ENCODE measurements at places on chromosomes 1 and 21.

DNA sequence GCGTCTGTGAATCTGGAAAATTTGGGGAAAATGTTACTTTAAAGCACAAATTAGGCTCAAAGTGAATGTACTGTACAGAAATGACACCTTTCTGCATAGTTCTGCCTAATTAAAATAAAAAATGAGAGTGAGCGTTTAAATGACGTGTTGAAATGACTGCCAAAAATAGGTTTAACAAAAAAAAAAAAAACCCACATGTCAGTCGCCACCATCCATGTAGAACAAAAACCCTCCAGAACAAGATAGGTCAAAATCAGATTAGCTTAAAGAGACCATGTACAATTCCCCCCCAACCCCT lies 745 bp downstream of the PARP1 start:
- no peak for DNase-seq

- no peak for DNase-seq
Observed at GRCh38 chr1:21149855-21150432, 26.8 kb downstream of the EIF4G3 start.

DNA sequence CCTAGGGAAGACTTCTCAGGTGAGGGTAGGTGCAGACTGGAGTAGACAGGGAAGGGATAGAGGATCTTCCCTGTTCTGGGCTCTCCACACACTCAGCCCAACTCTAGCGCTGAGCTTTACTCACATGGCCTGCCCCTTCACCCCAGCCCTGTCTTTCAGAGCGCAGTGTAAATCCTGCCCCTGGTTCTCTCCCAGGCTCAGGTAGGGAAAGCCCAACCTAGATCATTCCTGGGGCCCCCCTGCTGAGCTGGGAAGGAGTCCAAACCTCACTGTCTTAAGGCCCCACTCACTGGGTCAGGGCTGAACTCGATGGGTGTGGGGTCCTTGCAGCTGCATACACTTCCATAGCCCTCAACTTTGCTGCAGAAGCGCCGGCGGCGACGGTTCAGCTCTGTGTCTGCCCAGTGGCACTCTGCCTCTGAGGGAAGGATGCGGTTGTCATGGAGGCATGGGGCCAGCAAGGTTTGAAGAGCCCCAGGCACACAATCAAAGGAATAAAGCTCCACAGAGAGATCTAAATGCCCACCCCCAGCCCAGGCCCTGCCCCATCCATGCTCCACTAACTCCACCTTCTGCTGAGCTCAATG lies 4.2 kb downstream of the POMGNT1 start:
- no peak for DNase-seq

DNA sequence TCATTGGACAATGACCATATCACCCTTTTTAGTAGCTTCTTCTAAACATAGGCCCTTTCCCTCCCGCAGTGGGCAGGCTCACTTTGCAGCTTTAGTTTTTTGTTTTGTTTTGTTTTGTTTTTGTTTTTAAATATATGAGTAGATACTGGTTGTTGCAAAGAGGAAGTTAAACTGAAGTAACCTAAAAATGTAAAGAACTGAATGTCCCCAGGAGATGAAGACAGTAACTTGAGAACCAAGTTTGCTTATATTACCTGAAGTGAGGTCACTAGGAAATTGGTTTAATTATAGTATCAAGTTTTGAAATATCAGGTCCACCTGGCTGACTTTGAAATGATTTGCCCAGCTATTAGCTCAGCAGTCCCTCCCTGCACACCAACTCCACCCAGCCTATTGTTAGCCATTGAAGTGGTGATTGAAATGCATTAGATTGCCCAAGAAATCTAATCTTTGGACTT lies 18.2 kb downstream of the SMAP2 start:
- DNase-seq, result no peak

- no peak for DNase-seq
Observed at GRCh38 chr1:232423591-232423990, 206.3 kb downstream of the SIPA1L2 start.

DNA sequence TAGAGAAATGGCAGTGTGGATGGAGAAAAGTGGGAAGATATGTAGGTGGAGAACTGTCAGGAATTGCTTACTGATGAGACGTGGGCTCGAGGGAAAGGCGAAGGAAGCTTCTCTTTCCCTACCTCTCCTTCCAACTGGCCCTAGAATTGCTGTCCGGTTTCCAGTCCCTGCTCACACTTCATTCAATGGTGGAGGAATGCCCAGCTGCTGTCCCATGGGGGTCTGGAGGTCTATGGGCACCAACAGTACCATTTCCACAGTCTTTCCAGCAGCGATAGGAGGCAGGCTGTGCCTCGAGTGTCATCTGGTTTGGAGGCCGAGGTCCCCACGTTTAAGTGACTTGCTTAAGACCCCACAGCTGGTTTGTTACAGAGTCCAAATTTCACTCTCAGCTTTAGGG lies 31.5 kb upstream of the CD1D start:
- DNase-seq, result no peak

DNA sequence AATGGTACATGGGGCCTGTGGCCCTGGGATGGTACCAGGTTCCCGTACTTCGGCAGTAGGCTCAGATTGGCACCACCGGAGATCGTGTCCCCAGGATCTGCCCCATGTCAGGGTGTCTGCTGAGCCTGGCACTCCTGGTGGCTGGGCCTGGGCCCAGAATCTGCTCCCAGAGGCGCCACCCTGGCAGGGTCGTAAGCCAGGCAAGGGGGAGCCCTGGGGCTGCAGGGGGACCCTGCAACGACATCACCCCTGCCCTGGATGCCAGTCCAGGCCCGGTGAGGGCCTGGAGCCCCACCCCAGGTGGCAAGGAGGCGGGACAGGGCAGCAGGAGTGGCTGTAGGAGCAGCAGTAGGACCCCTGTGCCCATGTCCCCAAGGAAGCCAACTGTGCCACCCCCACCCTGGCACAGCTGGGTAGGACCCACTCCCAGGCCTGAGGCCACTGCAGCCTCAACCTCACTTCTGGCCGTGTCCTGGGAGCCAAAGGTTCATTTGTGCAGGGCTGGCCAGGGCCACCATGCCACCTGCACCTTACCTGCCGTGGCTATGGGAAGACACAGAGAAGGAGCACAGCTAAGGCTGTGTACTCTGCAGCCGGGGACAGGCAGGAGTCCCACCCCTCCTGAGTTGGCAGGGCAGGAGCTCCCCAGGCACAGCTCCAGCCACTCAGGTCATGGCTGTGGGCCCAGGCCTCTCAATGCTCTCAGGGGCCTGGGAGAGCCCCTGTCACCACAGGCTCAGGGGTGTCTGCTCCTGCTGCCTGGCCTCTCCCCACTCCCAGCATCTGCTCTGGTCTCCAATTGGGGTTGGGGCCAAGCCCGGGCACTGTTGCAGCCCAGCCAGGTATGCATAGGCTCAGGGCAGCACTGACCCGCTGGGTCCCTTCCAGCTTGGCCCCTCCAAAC lies 141.7 kb downstream of the EIF4G3 start:
- no peak for DNase-seq

- DNase-seq, result no peak
Observed at GRCh38 chr21:37373539-37373938, 7.0 kb downstream of the DYRK1A start.

- no peak for DNase-seq
Observed at GRCh38 chr1:88302843-88303486, 381.1 kb upstream of the PKN2 start.

GRCh38 chr1:229114850-229115365 lies 156.0 kb upstream of the RAB4A start:
- DNase-seq, result no peak

GRCh38 chr1:69991644-69992043 lies 213.7 kb downstream of the LRRC40 start:
- DNase-seq, result no peak

- DNase-seq, result no peak
Observed at GRCh38 chr1:3534803-3535637, 76.3 kb downstream of the MEGF6 start.

- no peak for DNase-seq
Observed at GRCh38 chr1:186183970-186184628, 191.0 kb downstream of the TPR start.

DNA sequence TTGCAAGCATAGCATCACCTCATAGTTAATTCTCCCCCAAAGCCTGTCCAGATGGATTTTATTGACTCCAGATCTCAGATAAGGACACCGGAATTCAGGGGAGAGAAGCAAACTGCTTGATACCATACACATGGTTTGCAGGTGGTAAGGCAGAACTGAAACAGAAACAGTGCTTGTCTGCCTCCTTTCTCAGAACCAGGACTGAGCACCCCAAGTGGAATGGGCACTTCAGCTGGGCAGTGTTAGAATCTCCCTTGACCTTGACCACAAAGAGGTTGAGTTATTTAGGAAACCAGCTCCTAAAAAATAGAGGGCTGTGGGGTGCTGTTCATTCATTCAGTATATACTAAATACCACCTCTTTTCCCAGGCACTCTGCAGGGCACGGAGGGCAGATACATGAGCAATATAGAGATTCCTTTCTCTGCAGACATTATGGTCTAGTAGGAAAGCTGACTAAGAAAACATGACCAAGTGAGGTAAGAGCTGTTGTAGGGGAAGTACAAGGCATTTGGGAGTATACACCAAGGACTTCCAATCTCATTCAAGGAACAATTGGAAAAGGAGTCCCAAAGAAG lies 185.2 kb downstream of the C1orf94 start:
- DNase-seq, result no peak

DNA sequence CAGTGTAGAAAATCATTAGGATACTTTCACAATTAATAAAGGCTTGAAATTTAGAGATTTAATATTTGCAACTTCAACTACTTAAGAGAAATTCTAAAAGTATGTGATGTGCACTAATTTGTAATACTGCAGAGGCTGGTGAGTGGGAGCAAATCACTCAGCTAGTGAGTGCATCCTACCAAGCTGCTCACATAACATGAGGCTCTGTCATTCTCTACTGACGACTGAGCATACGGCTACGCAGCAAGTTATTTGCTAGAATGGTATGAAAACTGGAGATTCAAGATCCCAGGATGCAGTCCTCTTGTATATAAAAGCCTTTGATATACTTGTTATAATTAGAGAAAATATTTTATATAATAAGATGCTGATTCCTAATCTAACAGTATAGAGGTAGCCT lies 90.1 kb downstream of the ATP1B1 start:
- DNase-seq, result no peak

DNA sequence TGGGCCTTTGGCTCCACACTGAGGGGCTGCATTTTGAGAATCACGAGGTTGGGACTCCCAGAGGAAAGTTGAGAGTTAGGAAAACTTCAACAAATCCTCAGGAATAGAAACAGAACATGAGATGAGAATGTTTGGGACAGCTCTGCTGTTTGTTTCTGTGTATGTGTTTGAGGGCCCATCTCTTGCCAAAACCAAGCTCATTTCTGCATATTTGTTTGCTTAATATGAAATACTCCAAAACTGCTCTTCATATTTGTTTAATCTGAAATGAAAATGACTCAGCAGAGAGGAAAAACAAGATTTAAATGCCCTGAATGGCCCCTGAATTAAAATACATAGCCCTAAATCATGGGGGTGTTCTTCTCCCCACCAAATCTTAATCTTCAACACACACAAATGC lies 78.1 kb downstream of the DDR2 start:
- DNase-seq, result no peak

- no peak for DNase-seq
Observed at GRCh38 chr1:168613691-168614231, 37.4 kb downstream of the XCL1 start.

DNA sequence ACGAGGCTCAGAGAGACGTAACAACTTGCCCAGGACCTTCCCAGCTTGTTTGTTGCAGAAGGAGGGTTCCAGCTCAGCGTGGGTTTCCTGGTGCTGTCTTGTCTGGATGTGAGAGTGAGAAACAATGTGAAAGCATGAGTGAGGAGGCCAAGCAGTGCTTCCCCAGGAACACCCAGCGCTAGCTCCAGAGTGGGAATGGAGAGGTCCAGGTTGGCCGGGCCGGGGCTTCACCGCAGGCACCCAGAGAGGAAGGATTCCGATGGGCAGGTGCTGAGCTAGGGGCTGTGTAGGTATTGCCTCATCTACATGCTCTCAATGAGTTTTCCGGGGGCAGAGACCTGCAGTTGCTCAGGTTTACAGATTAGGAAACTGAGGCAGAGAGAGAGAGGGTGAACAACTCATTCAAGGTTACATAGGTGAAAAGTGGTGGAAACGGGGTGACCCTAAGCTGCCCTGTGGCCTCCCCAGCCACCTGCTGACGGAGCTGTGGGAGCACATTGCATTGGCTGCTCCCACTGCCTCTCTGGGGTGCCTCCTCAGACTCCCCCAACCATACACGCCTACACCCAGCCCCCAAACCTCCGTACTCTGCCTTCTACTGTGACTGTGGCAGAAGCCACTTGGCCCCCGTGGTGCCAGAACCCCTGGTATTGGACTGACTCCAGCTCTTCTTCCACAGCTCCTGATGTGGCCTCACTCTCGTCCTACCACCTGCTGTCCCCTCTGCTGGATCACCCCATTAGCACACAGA lies 51.2 kb downstream of the B3GALT5 start:
- no peak for DNase-seq

- DNase-seq, result no peak
Observed at GRCh38 chr21:23402929-23403520, 2204.3 kb downstream of the MRPL39 start.

GRCh38 chr1:246128494-246129069 lies 378.5 kb downstream of the SMYD3 start:
- no peak for DNase-seq

DNA sequence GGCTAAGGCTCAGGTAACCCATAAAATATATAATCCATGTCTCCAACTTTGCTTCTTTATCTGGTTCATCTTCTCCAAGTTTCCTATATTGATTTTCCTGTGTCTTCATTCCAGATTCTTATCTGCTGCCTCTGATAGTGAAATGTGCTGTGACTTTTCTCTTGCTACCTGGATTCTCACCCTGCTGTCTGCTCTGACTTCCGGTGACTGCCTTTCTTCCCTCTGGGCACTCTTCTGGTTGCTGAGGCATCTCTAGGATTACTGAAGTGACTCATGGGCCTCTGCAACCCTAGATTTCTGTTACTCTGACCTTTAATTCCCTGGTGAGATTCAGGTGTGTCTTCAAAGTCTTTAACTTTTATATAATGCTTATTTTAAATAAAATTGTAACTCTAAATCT lies 46.9 kb downstream of the GIPC2 start:
- DNase-seq, result no peak

GRCh38 chr1:157982136-157982535 lies 11.3 kb upstream of the KIRREL1 start:
- no peak for DNase-seq

DNA sequence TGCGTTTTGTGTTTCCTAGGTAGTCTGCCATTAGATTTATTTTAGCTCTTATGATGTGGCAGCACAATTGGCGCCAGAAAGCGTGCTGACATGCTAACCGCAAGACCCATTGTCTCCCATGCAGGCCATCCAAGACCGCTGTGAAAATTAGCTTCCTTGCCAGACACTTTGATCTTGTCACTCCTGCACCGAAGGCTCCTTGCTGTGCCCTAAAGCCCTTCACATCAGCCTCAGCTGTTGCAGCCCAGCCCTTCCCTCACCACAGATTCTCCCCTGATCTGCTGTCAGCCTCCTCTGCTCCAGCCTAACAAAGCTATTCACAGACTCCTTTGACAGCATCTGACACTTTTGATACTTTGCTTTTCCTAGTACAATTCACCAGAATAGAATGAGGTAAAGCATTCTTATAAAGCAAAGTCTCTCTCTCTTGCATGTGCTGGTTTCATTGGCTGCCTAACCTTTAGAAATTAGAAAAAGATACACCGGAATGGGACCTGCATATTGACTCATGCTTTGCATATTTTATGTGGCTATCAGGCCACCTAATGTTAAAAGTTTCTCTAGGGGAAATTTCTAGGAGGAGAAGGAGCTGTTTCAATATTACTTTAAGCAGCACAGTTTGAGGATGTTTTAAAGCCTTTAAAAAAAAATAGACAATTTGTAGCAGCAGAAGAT lies 280.3 kb upstream of the FMN2 start:
- DNase-seq, result peak; percentile 30

- no peak for DNase-seq
Observed at GRCh38 chr1:108845991-108846390, 10.9 kb downstream of the AKNAD1 start.
